ENCODE measurements at places on chromosomes 3 and 15.

- DNase-seq = no peak
Measured at GRCh38 chr3:18124501-18124900, 300.6 kb downstream of the SATB1 start.

DNA sequence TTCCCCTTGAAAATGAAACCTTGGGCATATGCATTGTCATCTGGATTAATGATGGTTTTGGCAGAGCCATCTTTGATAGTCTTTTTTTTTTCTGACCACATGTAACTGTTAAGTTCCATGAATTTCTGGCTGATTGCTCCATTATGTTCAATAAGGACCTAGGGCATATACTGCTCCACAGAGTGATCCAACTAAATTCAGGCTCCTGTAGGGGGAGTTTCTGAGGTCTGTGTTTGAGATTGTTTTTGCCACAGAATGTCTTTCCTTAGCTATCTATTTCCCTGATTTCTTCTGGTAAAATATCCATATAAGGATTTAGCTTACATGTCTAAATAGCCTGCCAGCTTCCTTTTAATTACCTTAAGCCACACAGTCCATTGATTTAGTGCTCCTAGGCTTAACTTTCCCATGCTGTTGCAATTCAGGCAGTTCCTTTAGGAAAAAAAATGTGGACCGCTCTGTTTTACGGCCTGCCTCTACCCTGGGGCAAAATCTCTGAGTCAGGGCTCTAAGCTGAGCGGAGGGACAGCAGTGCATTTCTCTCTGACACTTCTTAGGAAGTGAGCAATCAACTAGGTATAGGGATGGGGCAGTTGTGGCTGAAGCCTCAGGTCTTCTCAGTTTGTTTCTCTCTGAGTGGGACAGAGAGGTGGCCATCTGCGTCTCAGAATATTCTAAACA, 796.2 kb downstream of the NR2F2 start:
- DNase-seq = no peak

DNA sequence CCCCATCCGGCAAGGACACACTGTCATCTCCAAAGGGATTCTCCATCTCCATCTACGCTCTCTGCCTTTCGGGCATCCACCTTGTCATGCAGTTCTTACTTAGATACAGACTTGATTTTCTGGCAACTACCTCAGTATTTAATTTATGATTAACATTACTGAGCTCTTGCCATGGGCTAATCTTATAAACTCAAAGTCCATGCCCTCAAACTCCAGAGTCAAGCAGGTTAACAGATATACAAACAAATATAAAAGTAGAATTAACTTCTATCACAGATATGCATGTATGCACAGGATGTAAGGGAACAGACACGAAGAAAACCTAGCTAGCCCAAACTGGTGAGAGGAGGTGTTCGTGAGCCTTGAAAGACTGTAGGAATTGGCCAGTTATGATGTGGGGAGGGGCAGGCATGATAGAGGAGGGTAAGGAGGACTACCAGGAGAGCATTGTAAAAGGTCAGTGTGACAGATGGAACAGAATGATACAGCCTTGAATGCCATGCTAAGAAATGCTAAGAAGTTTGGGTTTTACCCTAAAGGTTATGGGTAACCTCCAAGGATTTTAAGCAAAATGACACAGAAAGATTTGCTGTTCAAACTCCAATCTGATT, 334.3 kb downstream of the ULK4 start:
- no peak for DNase-seq

- DNase-seq = no peak
Measured at GRCh38 chr15:41215708-41216107, 14.8 kb downstream of the EXD1 start.

DNA sequence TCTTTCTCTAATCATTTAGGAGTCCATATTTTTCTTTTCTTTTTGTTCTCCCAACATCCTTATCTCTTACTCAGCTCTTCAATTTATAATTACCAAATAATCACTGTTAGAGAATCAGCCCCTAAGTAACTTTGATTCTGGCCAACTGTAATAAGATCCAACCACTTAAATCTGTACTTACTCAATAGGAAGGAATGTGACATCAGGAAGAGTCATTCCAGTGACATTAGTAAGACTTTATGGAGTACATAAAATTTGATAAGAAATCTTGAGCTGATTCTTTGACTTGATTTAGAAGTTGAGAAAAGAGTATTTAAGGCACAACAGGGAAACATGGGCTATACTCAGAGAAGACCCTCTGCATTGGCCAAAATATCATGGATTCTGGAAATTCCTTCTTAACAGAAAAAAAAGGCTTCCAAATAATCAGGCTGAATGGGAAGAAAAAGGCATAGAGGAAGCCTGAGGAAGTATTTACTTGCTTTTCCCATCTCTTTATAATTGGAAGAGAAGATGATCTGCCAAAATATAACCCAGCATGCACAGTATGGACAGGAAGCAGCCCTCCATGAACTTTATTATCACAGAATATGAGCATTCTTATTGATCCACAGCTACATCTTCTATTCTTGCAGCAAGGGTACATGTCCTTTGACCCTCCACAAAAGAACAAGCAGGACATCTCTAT, 289.7 kb upstream of the TPRG1 start:
- DNase-seq = no peak

DNA sequence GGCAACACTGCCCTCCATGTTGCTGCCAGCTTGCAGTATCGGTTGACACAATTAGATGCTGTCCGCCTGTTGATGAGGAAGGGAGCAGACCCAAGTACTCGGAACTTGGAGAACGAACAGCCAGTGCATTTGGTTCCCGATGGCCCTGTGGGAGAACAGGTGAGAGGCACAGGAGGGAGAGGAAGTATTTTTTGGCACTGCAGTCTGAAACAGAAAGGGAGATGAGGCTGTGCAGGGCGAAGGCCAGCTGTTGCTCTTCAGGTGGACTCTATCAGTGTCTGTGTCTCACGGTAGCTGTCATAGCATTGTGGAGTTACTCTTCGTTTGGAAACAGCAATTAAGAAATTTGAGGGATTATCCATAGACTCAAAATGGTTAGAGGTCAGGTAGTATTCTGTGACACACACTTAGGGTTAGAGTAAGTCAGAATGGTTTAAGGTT, 8.0 kb downstream of the NFKBIZ start:
- DNase-seq = no peak

GRCh38 chr15:68309024-68309423, 31.5 kb downstream of the FEM1B start:
- no peak for DNase-seq

DNA sequence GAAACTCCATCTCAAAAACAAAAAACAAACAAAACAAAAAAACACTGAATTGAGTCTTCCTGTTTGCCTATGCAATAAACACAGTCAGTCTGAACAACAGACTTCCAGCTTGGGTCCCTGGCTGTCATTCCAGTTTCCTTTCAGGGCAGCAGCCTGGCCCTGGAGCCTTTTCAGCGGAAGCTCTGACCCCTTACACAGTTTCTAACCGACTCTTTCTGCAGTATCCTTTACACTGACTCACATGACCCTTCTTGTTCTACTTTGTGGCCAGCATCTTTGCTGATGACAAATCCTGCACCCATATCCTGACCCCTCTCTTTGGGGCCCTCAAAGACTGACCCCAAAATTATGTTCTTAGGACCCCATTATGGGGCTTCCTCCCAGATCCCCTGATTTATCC, 38.3 kb upstream of the INO80 start:
- no peak for DNase-seq

DNA sequence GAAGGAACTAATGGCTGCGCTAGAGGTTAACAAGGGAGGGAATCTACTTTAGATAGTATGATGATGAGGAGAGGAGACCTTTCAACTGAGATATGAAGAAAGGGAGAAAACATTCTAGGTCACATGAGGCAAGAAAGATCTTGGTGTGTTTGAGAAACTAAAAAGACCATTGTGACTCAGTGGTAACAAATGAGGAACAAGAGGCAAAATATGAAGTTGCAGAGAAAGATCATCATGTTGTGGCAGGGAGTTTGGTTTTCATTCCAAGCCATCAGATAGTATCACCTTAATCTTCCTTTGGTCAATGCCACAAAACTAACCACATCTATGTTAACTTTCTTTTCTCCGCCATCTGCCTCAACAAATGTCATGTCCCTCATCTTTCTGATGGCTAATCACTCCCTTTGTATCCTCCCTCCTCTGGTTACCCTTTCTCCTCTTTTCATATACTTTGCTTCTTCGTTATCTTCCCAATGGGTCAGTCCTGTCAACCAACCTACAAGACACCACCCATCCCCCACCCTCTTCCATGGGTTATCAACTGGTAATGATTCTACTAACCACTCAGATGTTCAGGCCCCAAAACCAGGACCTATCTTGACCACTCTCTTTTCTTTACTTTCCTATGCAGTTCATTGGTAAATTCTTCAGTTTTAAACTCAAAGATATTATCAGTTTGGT, 2.4 kb upstream of the PDCD6IP start:
- no peak for DNase-seq

DNA sequence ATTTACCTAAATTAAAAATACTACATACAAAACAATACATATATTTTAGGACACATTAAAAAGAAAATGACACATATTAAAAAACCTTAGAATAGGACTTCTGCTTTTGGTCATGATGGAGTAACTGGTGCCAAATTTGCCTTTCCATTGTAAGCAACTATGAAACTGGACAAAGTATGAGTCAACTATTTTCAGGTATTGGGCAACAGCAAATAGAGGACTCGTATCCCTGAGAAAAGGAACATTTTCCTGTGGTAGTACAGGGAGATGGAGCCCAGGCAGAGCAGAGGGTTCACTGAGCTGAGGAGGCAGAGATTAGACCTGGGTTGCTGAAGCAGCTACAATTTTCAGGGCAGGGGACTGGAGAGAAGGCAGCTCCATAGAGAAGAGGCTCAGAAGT, 14.7 kb downstream of the CCR1 start:
- no peak for DNase-seq

- no peak for DNase-seq
Measured at GRCh38 chr3:148957586-148957985, 33.8 kb upstream of the GYG1 start.

DNA sequence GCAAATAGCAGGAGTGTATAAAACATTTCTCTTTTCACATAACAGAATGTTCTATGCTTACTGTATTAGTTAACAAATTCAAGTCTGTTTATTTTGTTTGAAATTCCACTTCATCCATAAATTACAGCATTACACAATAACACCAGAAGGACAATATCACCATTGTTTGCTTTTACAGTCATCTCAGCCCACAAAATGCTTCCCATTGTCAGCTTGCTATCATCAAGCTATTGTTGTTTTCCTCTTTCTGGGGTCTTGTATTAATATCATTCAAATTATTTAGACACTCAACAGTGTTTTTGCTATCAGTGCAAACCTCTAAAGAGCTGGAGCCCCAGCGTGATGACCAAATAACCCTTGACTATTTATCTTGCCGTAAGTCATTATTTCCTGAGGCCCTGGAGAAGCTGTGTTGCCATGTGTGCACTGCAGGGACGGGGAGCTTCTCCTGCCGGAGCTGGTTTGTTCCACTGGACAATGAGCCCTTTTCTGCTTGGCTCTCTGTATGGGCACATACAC, 1.1 kb downstream of the SAMMSON start:
- DNase-seq = no peak

DNA sequence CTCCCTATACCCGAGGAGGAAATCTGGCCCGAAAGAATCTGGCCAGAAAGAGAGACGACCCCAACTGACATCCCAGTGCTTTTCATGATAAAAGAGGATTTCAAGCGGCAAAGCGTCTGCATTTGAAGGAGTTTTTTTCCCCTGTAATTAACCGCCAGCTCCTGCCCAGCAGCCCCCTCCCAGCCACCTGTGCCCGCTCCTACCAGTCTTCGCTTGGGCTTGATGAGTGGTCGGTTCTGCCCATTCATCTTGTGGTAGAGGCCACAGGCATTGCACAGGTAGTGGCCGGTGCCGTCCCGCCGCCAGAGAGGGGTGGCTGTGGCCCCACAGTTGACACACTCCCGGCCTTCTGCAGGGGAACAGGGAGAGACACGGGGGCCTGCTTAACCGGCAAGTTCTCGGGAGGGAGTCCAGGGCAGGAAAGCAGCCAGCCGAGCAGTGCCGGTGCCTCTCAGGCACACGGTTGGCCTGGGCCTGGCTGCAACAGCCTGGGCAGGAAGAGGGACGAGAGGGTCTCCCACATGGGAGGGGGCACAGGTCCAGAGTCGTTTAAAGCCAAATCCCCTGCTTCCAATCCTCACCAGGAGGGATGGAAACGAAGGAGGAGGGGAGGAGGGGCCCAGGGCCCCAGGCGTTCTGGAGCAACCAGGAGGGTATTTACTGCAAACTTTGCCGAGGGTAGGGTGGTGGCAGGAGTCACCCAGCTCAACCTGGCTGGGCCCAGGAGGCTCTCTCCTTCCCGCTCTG, 9.2 kb downstream of the GATA2 start:
- DNase-seq = no peak

DNA sequence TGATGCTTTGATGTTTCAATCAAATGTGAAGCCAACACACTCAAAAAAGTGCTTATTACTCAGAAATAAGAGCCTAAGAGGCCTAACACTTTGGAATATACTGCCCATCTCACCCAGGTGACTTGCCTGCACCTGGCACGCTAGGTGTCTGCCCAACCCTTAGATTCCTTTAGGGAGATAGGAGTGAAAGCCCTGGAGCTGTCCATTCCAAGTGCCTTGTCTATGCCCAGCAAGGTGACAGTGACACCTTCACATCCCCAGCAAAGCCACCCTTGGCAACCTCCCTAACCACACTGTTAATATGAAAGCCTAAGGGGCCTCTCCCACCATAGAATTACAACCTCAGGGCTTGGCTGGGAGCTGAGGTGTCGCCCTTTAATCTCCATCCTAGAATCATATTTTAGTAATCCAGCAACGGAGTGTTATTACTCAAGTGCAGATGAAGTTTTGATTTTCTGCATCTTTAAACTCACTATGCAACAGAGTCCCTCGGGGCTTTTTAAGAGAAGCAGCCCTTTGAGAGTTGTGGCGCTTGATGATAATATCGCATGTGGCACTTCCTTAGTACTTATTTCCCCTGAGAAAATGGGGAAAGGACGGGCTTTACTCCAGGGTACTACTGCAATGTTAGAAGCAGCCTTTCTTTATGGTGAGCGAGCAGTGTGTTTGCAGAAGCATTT, 24.8 kb downstream of the ATP10A start:
- DNase-seq = no peak

DNA sequence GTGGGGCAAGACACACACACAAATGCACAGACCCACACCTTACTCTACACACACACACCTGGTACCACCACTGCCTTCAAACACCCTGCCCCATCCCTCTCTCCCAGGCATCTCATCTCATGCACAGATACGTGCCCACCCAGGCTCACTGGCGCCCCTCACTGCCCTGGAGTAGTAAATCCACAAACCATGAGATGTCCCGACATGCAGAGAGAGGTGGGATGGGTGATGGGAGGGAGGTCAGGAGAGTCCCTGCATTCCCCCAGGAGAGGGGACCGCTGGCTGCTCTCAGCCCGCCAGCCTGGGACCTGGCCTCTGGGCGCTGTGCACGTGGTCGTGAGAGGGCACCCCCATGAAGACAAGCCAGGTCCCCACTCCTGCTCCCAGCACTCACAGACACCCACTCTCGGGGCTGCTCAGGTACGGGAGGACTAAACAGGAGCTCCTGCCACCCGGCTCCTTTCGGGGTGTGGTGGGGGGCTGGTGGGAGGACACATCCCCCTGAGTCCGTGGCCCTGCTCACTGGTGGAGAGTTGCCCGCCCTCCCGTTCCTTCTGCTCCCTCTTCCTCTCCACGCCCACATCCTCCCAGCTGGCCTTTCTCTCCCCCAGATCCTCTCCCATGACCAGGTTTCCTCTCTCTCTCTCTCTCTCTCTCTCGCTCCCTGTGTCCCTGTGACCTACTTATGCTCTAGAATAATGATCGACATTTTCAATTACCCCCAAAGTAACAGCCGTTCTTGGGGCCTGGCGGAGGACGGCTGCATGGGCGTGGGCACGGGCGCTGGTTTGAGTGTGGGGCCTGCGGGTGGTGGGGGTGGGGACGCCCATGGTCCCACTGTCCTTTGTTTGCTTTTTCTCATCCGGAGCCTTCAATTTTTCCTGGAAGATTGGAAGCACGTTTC, 18.9 kb upstream of the CSPG4 start:
- no peak for DNase-seq
